ENCODE measurements at places on chromosomes 1 and 21. TPM values are rescaled to one million over a fixed set of nuclear protein-coding genes. Genes with fewer than 3 reads are reported as not detected.

The HAO2 gene
- 0.01 TPM for polyA plus RNA-seq

GRCh38 chr1:62998845-62999649 is 215.1 kb downstream of the ATG4C start:
- no peak for DNase-seq

GRCh38 chr1:31120783-31121180 is 55.3 kb upstream of the PUM1 start:
- DNase-seq: no peak

DNA sequence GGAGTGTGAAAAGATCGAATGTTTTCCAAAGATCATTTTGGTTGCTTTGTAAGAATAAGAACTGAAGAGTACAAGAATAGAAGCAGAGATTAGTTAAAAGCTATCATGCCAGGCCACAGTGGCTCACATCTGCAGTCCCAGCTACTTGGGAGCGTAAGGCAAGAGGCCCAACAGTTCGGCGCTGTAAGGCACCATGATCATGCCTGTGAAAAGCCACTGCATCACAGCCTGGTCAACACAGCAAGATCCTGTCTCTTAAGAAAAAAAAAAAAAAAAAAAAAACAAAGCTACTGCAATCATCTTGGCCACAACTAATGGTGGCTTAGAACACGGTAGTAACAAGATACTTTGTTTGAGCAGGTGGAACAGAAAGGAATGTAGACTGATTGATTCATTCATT is 116.2 kb downstream of the EIF4G3 start:
- DNase-seq: no peak

DNA sequence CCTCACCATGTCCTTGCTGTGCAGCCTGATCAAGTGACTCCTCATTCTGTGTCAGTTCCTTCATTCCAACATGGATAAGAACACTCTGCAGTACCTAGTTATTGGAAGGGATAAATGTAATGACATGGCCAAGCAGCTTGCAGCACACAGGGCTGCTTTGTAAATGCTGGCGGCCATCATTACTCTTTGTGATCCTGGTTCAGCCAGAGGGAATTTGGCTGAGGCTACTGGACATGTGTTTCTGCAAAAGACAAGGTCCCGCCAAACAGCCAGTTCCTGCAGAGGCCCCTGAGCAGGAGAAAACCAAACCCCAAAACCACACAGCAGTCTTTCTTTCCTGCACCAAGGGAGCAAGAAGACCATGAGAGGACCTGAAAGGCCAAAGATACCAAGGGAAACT is 495.8 kb downstream of the AJAP1 start:
- DNase-seq: no peak

The NID1 gene
- 30.2 TPM for polyA plus RNA-seq

DNA sequence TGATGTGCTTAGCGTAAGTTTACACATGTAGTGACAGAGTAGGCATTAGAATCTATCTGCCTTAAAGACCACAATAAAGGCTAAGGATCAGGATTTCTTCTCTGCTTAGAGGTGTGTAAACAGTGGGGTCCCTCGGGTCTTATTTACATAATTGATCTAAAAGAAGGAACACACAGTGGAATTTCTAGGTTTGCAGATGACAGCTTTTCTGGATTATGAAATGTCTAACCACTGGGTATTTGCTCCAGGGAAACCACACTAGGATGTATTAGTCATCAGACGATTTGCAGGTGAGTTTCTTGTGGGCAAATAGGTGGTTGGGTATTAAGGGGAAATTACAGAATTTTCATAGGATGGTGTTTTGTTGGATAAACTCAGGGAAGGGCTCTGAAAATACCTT is 5.8 kb downstream of the LRRC8D start:
- no peak for DNase-seq

DNA sequence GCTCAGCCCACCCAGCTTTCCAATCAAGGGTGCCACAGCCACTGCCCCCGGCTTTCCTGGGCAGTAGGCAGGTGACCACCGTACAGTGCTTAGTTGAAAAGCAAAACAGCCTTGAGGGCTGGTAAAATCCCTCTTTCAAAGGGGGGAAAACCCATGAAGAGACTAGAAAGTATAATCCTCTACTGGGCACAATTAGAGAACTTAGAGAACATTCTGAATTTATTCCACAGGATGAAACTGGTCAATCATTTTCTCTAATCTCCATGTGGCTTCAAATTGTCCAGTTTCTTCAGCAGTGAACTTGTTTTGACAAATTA is 15.3 kb upstream of the LRRC47 start:
- no peak for DNase-seq

The THEMIS2 gene
- 5.6 TPM for polyA plus RNA-seq

- DNase-seq: no peak
Measured at GRCh38 chr1:226226601-226227000, 3.1 kb downstream of the MIXL1 start.

The FOXD2 gene
- 0.01 TPM for polyA plus RNA-seq

DNA sequence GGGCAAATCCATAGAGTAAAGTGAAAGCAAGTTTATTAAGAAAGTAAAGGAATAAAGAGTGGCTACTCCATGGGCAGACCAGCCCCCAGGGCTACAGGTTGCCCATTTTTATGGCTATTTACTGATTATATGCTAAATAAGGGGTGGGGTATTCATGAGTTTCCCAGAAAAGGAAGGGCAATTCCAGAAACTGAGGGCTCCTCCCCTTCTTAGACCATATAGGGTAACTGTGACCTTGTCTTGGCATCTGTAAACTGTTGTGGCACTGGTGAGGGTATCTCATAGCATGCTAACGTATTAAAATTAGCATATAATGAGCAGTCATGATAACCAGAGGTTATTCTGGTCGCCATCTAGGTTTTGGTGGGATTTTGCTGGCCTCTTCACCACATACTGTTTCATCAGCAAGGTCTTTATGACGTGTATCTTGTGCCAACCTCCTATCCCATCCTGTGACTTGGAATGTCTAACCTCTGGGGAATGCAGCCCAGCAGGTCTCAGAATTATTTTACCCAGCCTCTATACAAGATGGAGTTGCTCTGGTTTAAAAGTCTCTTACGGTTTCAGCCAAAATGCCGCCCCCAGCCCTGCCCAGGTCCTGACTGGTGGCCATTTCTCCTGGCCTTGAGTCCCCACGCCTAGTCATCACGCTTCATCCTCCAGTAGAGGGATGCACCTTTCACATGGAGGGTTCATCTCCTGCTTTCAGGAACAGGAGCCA is 982 bp upstream of the TRIM17 start:
- no peak for DNase-seq

The MYBPH gene
- polyA plus RNA-seq: not detected

- no peak for DNase-seq
Measured at GRCh38 chr1:92259350-92259749, 39.4 kb downstream of the GLMN start.

GRCh38 chr1:96418969-96419368 is 302.6 kb upstream of the PTBP2 start:
- no peak for DNase-seq

DNA sequence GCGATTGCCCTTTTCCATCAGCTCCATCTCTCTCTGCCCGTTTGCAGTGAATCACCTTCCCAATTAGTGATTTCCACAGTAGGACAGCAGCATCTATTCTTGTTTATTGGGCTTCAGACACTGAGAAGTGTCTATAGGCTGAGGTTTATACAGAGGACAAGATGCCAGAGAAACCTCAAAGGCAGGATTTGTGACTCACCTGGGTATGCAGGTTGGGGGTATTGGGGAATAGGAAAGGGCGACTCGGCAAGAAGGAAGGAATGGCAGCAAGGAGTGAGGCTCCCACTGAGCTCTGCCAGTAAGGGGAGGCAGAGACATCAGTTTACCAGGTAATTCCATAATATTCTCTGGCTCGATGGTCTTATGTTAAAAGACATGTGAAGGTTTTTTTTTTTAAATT is 25.3 kb upstream of the ABCA4 start:
- no peak for DNase-seq

DNA sequence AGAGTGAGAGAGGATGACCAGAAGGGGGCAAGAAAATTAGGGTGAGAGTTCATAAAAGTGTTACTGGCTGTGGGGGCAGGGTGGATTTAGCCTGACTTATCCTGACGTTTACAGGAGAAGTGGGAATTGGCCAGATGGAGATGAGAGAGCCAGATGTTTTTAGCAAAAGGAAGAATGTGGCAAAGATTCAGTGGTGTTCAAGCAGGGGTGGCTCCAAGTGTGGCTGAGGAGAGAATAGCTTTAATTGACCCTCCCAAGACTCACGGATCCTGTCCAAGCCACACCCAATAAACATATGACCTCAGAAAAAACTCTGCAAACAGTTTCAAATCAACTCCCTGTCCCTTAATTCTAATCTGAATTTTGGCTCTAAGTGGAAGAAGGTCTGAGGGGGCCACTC is 35.2 kb upstream of the EDEM3 start:
- DNase-seq: no peak

The PLA2G2C gene
- polyA plus RNA-seq: not detected

The KCNH1 gene
- polyA plus RNA-seq: not detected

Data from heart right ventricle (tissue), 16 donors.